ENCODE measurements at places on chromosomes 3 and 15.
A peak's percentile ranks its signal among the peaks of the same experiment; 100 is the strongest.

GRCh38 chr3:72385167-72385566 lies 463.1 kb downstream of the SHQ1 start:
- DNase-seq, result no peak

GRCh38 chr15:78358102-78358870 lies 18.1 kb downstream of the CRABP1 start:
- DNase-seq, result no peak

DNA sequence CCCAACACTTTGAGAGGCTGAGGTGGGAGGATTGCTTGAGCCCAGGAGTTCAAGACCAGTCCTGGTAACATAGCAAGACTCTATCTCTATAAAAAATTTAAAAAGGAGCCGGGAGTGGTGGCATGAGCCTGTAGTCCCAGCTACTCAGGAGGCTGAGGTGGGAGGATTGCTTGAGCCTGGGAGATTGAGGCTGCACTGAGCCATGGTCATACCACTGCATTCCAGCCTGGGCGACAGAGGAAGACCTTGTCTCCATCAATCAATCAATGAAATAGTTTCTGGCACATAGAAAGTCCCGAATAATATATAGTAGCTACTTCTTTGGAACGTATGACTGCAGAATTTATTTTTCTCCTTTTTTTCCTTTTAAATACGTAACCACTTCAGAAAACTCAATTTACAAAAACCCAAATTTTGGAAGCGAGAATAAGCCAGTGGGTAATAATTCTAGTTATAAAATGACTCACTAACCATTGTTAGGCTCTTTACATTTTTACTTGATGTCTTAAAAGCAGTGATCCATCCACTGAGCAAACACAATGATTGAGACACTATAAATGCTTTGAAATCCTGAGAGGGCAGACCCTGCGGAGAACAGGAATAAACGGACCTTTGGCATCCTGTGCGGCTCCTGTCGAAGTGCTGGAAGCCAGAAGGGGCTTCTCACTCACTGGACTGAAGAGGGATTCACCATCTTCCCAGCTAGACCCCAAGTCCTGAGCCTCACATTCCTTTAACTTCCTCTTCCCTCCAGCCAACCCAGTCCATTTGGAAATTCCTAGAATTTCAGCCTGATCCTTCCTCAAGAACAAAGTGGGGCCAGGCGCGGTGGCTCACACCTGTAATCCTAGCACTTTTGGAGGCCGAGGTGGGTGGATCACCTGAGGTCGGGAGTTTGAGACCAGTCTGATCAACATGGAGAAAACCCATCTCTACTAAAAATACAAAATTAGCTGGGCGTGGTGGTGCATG lies 68.4 kb upstream of the MFGE8 start:
- no peak for DNase-seq

DNA sequence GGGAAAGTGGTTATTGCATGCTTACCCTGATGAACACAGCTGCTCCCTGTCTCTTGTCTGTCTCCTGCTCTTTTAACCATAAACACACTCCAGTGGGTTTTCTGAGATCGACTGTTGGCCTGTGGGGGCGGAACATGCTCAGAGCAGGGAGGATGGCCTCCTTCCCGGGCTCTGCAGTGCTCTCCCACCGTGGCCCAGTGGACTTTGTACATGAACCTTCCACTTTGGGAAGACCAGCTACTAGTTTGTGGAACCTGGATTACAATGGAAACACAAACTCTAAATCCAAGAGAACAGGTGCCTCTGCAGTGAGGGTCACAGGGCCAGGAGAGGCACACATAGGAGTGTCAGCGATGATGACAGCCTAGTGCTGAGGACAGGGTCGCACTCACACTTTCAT lies 56.5 kb downstream of the KLF13 start:
- DNase-seq, result no peak

- no peak for DNase-seq
Measured at GRCh38 chr3:81549388-81549787, 212.1 kb downstream of the GBE1 start.

GRCh38 chr3:150759947-150760346 lies 3.0 kb downstream of the SIAH2 start:
- no peak for DNase-seq

GRCh38 chr15:94387849-94388441 lies 156.6 kb downstream of the MCTP2 start:
- DNase-seq, result no peak

- no peak for DNase-seq
Measured at GRCh38 chr15:79307251-79307650, 3.7 kb upstream of the TMED3 start.

- DNase-seq, result peak; percentile 83
Measured at GRCh38 chr3:42012935-42013690, 51.2 kb upstream of the ULK4 start.

DNA sequence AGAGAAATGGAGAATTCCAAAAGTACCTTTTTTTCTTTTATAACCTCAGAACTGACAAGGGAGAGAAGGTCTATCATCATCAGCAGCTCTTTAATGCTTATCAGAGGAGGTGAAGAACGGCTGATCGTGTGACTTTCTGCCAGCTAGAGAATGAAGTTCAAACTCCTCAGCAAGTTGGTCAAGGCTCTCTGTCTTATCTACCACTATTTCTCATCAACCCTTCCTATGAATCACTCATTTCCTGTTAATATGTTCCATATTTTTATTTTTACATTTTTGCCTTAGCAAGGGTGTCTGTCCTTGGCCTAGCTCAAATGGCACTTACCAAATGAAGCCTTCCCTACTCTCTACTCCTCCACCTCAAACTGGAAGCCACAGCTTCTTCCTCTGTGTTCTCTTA lies 73.1 kb upstream of the TSPAN3 start:
- DNase-seq, result no peak

DNA sequence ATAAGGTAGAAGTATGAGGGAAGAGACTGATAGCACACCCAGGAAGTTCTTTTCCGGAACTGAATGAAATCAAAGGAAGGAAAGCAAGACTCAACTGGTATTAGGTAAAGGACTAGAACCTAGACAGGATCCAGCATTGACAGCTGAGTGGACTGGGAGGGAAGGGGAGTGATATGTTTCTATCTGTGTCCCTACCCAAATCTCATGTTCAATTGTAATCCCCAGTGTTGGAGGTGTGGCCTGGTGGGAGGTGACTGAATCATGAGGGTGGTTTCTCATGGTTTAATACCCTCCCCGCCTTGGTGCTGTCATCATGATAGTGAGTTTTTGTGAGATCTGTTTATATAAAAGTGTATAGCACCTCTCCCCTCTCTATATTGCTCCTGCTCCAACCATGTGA lies 415.9 kb upstream of the KCNMB2 start:
- DNase-seq, result no peak

GRCh38 chr3:53545310-53545995 lies 51.0 kb downstream of the CACNA1D start:
- no peak for DNase-seq

DNA sequence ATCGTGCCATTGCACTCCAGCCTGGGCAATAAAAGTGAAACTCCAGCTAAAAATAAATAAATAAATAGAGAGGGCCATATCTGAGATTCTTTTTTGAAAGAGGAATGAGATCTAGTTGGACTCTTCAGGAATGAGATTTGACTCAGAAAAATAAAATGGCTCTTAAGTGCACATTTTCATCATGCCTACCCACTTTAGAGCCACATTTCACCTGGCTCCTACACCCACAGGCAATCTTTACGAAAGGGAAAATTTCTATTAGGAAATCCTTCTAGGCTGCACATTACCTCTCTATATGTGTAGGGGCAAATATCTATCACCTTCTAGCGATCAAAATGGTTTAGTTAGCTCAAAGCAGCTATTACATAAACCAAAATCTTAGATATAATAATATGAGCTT lies 16.9 kb upstream of the NLGN1 start:
- DNase-seq, result no peak

DNA sequence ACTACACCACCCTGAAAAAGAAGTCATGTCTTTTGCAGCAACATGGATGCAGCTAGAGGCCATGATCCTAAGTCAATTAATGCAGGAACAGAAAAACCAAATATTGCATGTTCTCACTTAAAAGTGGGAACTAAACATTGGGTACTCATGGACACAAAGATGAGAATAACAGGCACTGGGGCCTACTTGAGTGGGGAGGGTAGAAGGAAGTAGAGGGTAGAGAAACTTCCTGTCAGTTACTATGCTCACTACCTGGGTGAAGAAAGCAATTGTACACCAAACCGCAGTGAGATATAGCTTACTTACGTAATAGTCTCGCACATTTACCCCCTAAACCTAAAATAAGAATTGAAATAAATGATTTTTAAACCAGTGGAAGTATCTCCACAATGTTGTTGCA lies 480.5 kb upstream of the ARRDC4 start:
- DNase-seq, result no peak

GRCh38 chr3:13305623-13306022 lies 114.5 kb downstream of the NUP210 start:
- no peak for DNase-seq

GRCh38 chr15:67110361-67110781 lies 45.0 kb downstream of the SMAD3 start:
- no peak for DNase-seq

DNA sequence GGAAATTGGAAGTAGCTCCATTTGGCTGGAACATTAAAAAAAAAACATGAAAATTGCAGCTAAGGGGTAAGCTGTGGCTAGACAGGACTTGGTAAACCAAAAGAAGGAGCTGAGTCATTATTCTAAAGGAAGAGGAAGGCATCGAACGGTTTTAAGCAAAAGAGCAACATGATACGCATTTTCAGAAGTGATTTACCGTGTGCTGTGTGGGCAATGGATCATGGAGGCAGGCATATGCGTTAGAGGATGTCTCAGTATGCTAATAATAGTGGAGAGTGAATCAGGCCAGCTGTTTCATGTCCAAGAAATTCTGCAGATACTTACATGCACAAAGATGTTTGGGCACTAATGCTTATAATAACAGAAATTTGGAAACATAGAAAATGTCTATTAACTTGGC lies 409.1 kb upstream of the ATP11B start:
- DNase-seq, result no peak

DNA sequence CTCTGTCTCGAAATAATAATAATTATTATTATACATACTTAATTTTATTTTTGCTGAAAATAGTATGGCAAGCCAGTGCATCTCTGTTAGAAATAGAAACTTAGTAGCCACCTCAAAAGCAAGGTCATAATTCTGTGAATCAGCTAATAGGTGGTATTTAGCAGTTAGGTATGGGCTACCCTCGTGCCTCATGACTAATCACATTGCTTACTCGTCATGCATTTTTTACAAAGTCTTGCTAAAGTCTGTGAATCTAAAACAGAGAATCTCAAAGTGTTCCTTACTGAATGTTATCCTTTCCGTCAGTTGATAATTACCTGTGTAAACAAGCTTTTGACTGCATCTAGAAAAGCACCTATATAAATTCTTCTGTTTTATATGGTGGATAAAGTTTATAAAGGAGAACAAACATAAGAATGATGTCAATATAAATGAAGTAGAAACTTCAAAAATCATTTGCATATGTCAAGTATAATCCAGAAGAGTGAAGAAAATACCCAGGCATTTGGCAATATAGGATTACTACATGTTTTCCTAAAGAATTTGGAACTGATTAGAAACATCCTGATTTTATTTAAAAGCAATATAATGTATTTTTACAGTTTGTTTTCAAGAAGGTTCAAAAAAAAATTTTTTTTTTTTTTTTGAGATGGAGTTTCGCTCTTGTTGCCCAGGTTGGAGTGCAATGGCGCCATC lies 6.2 kb downstream of the PPARG start:
- DNase-seq, result no peak

DNA sequence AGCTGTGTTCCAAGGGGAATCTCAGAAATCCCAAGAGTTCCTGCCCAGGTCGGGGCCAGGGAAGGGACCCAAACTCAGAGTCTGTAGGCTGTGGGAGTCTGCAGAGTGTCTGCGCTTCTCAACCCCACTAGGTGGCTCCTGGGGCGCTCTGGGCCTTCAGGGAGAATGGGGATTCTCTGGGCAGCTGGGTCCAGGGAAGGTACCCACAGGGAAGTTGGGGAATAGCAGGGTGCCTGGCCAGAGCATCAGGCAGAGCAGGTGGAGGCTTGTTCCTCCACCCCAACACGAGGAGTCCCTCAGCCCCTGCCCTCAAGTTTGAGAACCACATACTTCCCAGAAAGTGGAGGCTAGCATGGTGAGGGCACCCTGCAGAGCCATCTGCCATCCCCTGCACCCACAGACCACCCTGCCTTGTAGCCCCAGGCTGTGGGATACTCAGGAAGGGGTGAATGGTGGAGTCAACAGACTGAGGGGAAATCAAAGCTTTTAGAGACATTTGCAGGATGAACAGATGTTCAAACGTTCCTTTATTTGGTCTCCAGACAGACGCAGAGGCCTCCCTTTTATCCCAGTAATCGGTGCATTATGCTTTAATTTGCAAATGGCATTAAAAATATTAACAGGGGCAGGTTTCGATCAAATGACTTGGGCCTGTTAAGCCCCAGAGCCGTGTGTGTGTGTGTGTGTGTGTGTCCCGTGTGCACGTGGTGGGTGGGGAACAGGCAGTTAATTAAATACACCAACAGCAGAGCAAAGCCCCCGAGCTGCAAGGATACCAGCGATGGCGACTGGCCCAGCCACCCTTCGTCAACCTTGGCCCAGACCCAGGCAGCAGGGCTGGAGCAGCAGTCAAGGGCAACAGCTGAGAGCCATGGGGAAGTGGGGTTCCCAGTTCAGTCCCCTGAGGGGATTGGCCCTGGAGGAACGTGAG lies 57.7 kb downstream of the DNAJB8 start:
- no peak for DNase-seq

DNA sequence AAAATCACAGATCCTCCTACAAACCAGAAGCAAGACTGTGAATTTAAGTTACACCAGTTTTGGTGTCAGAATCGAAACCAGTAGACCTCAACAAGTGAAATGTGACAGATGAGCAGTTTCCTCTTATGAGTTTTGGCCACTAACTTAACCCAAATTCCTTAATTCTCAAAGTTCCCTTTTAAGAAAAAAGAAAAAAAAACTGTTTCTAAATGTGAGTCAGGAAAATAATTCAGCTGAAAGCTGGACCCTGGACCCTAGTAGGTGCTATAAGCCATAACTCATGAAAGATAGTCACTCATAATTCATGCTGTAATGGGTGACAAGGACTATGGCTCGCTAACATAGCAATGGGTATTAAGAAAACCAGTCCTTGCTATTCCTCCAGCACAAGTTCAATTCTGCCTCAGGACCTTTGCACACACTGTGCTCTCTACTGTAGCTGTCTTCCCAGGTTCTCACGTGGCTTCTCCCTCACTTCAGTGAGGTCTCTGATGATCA lies 9.0 kb upstream of the THRB start:
- no peak for DNase-seq

DNA sequence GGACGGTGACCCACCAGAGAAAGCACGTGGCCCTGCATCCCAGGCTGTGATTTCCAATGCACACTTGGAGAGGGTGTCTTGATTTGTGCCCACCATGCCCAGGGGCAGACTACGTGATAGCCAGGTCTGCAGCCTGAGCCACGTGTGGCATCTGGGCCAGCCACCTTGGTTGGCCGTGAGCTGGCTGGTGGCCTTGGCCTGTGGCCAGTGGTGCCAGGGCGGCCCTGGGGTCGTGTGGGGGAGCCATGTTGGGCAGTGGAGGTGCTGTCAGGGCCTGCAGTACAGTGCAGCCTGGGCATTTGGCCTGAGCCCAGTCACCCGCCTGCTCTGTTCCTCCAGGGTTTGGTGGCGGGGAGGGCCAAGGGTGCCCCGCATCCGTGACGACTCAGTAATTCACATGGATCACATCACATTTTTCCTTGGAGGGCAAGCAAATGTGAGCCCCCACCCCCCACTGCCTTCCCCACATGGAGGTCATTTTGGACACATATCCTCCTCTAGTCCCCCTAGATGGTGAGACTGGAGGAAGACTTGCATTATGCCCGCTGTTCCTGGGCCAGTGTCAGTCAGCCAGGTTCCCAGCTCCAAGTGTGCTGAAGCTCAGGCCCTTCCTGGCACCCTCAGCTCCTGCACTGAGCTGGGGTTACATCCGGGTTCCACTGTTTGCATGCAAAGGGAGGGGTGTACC lies 201.4 kb downstream of the UBE3A start:
- DNase-seq, result no peak
